ENCODE measurements at places on chromosomes 5 and 9.

GRCh38 chr9:90966031-90966290 is 164.3 kb downstream of the SYK start:
- no peak for DNase-seq

DNA sequence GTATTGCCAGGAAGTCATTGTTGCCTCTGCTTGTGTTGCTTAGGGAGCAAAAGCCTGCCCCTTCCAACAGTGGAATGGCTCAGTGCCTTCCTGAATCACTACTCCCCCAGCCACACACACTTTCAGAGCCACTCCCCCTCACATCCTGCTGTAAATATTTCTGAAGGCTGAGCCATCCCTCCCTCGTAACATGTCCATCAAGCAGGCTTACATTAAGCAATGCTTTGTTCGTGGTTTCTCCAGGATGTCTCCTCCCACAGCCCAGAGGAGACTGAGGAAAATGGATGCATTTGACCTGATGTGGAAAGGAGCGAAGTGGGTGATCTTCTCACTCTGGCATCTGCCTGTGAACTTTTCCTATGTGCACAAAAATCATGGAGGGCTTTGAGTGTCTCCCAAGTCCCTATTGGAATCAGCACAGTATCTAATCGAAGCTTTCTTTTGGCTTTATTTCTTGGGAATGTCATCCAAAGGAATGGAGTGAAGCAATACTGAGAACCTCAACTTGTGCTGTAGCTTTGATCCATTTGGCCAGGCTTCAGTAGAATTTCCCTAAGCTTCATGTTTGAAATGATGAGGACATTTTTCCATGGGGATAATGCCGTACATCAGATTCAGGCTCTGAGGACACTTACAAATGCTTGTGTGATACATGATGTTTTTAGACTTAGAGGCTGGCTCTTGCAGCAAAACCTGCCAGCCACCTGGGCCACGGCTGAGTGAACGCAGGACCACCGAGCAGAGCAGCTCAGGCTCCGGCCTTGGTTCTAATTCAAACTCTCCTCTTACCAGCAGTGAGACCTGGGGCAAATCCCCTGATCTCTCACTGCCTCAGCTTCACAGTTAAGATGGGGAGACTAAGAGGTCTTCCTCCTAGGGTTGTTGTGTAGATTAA is 389.1 kb downstream of the ENC1 start:
- DNase-seq = no peak

GRCh38 chr9:85212209-85212608 is 529.5 kb downstream of the AGTPBP1 start:
- DNase-seq = no peak

DNA sequence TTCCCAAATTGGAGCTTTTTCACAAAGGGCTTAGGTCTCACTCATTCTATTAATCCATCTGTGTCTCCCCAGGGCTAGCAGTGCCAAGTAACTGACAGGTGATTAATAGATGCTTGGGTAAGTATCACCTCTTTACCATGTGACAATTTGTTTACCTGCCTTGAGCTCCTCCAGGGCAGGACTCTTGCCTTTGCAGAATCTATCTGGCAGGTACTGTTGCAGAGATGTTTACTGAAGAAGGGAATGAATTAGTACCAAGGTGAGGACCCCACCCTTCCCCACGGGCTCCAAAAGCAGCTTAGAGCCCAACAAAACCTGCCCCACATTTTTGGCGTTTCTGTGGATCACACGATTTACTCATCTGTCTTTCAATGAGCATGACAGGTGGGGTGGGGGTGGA is 698 bp upstream of the TGFBI start:
- DNase-seq = no peak

- DNase-seq = no peak
Measured at GRCh38 chr5:128216860-128217531, 133.4 kb downstream of the SLC12A2 start.

DNA sequence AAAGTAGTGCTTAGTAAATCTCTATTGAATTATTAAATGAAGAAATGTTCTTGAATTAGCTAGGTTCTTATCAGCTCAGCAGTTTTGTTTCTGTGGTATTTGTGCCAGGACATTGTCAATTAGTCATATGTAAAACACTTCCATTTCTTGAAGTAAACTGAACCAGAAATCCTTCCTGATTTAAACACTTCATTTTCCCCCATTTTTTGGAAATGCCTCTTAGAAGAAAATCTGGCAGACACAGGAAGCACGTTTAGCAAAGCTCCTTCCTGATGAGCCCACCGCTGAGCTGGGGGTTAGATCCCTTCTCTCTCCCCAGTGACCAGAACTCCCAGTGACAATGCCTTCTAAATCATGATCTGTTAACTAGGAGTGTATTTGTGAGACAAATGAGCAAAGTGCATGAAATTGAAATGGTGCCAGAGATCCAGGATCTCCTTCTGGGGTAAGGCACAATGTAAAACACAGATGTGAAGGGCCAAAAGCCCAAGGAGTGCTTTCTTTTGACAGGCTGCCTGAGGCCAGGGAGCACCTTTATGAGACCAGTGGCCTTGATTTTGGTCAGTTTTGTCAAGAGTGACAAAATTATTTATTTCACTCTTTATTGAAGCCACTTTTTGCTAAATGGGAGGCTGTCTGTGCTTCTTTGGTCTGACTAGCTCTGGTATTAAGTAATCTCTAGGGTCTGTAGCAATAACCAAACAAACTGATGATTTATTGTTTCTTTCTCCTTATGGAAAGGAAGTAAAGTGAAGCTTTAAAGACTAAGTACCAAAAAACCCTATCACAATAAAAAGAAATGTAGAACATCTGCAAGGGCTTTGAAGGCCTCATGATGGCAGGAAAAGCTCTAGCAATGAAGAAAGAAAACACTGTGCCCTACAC is 25.5 kb upstream of the RUSC2 start:
- DNase-seq = no peak

GRCh38 chr9:89137542-89138462 is 40.8 kb downstream of the SHC3 start:
- DNase-seq = no peak

DNA sequence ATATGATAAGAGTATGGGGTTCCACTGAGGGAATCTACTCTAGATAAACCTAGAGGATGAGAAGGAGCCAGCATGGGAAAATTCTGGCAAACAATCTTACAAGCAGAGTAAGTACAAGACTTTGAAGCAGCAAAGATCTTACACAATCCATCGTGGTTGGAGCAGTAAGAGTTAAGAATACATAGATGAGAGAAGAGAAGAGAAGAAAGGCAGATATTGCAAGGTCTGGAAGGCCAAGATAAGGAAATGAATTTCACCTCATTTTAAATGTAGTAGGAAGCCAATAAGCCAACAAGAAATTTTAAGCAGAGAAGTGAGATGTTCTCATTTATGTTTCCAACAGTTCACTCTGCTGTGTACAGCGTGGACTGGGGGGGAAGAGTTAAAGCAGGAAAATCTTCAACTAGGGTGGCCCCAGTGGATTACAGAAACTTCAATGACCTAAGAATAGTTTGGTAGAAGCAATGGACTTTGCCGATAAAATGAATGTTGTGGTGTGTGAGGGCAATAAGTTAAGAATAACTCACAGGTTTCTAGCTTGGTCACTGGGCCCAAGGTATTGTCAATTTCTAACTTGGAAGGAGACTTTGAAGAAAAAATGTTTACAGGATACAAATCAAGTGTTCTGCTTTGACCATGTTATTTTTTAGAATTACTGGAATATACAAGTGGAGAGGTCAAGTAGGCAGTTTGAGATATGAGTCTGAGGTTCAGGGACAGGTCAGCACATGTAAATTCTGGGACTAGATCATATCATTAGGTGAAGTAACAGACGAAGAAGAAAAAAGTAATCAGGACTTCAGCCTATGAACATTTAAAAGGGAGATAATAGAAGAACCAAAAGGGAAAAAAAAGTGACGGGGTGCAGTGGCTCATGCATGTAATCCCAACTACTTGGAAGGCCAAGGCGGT is 12.1 kb upstream of the ISOC1 start:
- no peak for DNase-seq
